ENCODE measurements at places on chromosomes 13 and 19.
A peak's percentile ranks its signal among the peaks of the same experiment; 100 is the strongest.

GRCh38 chr19:29292562-29292961, 79.6 kb upstream of the UQCRFS1 start:
- DNase-seq, result no peak

- peak; percentile 14 for DNase-seq
Observed at GRCh38 chr13:111429064-111429558, 108.7 kb downstream of the TEX29 start.

DNA sequence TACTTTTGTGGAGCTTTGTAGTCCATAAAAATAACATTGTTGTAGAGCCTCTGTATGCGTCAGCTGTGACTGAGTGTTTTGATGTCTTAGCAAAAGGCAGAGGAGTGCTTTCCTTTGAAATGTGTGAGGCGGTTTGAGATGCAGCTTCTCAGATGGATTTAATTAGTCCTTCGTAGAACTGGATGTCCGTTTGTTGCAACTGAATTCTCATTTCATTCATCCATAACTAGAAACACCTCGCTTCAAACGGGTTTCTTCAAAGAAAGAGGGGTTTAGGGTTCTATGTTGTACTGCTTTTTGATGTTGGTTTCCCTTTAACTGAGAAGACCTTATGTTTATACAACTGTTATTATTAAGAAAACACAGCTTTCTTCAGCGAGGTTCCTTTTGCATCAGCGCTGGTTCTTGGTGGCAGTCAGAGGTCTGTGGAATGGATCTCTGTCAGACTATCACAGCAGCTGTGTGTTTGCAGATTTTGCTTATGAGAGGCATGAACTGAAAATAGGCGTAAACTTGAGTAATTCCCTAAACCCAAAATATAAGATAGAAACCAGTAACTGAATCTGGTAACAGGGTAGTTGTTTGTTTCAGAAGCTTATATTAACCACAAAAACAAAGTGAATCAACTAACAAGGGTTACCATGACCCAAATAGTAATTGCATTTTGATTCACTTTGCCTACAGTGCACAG, 194.4 kb downstream of the GGACT start:
- peak; percentile 47 for DNase-seq

- no peak for DNase-seq
Observed at GRCh38 chr13:74620308-74620707, 486.1 kb upstream of the KLF12 start.

GRCh38 chr19:19165396-19165795, 4.7 kb downstream of the MEF2B start:
- no peak for DNase-seq

DNA sequence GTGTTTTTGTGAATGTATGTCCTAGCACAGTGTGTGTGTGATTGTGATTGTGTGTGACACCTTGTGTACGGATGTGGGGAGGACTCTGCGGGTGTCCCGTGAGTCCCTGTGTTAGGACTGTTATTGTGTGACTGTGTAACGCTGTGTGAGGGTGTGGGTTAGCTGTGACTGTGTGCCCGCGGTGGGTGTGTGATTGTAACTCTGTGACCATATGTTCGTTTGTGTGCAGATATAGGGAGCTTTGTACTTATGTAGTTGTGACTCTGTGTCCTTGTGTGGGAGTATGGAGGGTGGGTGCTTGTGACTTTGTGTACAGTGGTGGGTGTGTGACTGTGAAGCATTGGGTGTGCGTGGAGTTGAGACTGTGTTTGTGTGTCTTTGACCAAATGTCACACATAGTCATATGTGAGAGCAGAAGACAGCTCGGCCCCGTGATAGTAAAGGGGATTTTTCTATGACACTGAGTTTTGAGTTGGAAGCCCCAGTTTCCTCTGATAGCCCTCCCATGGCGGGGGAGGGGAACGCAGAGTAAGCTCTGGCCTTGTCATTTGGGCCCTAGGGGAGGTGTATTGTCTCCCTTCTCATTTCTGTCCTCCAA, 949 bp upstream of the ZNF260 start:
- DNase-seq, result no peak

- no peak for DNase-seq
Observed at GRCh38 chr13:26961890-26962615, 201.5 kb upstream of the GPR12 start.

GRCh38 chr13:112696869-112697465, 7.1 kb downstream of the ATP11A start:
- no peak for DNase-seq

GRCh38 chr19:23403581-23404324, 8.5 kb upstream of the ZNF91 start:
- DNase-seq, result no peak

DNA sequence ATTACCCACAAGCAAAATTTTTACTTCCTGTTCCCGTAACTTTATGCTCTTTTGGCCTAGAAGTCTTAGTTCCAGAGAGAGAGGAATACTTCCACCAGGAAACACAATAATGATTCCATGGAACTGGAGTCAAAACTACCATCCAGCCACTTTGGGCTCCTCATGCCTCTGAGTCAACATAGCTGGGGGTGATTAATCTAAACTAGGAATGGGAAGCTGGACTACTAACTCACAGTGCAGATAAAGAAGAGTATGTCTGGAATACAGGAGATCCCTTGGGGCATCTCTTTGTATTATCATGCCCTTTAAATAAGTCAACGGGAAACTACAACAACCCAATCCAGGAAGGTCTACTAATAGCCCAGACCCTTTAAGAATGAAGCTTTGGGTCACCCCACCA, 8.9 kb upstream of the ELF1 start:
- DNase-seq, result no peak

- DNase-seq, result no peak
Observed at GRCh38 chr13:44815623-44816022, 173.6 kb downstream of the NUFIP1 start.

DNA sequence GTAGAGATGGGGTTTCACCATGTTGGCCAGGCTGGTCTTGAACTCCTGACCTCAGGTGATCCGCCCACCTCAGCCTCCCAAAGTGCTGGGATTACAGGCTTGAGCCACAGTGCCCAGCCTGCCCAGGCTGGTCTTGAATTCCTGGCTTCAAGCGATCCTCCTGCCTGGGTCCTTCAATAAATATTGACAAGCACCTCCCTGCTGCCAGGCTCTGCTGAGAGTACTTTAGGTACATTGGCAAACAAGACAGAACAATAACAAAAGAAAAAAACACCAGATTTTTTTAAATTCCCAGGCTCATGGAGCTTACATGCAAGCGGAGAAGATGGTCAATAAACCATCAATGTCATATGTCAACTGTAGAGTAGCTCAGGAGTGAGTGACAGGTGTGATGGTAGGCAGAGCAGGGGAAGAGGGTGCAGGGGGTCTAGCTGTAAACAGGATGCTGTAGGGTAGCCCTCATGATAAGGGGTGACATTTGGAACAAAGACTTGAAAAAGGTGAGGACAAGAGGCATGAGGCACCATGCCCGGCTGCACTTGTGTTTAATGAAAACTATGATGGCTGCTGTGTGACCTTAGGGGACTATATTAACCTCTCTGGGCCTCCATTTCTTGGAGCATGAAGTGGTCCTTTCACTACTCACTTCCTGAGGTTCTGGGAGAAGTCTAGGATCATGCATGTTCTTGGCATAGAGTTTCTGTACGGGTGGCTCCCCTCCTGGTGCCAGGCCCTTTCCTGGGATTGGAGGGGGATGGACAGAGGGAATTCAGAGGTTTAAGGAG, 19.6 kb downstream of the SULT2B1 start:
- no peak for DNase-seq

- DNase-seq, result no peak
Observed at GRCh38 chr19:53903055-53903680, 5.9 kb upstream of the CACNG7 start.

GRCh38 chr19:47860602-47861297, 1.7 kb downstream of the TPRX2 start:
- no peak for DNase-seq

DNA sequence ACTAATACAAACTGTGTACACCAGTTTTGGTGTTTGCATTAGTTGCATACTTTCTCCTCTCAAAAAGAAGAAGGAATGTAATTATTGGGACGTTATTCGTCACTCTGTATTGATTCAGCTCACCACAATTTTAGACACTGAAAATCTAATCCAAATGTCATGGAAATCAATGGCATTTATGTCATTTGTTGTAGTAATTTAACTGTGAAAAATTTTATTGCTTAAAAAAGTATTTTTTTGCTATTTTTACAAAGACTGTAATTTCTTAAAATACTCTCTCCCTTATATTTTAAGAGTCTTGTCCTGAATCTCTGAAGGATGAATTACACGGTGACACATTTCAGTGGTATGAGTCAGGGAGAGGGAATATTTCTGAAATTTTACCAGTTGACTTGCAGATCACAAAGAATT, 2117.6 kb downstream of the PCDH9 start:
- DNase-seq, result no peak

GRCh38 chr19:3862826-3863500, 5.9 kb downstream of the ZFR2 start:
- no peak for DNase-seq

DNA sequence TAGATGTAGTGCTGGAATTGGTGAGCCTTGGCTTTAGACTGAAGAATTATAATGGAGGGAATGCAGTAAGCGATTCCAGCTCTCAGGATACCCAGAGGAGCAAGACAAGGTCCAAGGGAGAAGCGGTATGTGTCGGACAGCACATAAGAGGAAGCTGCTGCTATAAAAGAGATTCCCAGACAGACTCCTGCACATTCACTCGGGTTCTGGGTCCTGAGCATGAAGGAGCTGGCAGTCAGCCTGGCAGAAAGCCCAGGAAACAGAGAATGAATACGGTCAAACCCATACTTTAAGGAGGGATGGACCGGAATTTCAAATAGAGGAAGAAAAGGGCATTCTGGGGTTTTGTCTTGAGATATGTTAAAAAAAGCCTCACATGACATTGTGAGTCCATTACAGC, 308.3 kb downstream of the DNAJC15 start:
- no peak for DNase-seq

All from NCI-H2227 treated with DMSO at 0.1 percent for 48 hours (cell line).